ENCODE measurements at places on chromosomes 16 and 17.

- DNase-seq, result no peak
Observed at GRCh38 chr17:61619493-61619892, 28.5 kb upstream of the NACA2 start.

- peak; percentile 61 for DNase-seq
Observed at GRCh38 chr17:38871247-38872015, 1.6 kb downstream of the LASP1 start.

GRCh38 chr17:44190481-44190880, 3.7 kb downstream of the TMUB2 start:
- DNase-seq, result no peak

- no peak for DNase-seq
Observed at GRCh38 chr16:85227084-85227945, 115.0 kb upstream of the CIBAR2 start.

DNA sequence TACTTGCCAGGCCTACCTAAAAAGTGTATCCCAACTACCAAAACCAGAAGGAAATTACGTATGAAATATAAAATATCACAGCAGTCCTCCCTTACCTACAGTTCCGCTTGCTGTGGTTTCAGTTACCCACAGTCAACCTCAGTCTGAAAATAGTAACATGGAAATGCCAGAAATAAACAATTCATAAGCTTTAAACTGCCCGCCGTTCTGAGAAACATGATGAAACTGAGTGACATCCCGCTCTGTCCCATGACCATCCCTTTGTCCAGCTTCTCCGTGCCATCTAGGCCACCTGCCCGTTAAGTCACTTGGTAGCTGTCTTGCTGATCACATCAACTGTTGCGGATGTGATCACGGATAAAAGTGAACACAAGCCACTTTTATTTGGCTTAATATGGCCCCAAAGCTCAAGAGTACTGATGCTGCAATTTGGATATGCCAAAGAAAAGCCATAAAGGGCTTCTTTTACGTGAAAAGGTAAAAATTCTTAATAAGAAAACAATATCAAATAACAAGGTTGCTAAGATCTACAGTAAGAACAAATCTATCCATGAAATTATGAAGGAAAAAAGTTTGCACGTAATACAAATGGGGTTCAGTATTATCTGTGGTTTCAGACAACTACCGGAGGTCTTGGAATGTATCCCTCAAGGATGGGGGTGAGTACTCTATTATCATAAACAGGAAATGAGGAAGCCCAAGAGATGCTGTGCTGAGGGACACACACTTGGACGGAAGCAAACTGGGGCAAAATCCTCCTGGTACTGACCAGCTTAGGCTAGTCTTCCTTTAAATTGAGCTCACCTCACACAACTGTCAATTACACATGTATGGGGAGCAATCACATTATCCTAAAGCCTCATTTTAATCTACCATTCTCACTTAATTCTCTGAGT, 8.2 kb downstream of the USP22 start:
- DNase-seq, result peak; percentile 35

GRCh38 chr16:87132361-87133014, 184.7 kb downstream of the C16orf95 start:
- no peak for DNase-seq

DNA sequence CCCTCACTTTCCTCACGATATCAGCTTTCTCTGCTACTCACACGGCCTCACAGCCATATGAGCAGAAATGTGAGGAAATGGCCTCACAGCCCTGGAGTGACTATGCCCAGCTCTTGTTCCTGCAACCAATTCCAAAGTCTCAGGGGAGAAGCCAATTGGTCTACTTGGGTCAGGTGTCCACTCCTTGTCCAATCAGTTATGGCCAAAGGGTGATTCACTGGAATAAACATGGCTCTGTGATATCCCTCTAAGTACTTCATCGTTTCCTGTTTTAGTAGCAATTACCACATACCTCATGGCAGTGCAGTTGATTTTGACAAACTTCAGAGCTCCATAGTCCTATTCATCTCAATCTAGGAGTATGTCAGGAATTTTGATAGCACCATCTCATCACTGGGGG, 195.4 kb downstream of the KATNIP start:
- no peak for DNase-seq

- DNase-seq, result no peak
Observed at GRCh38 chr17:44424828-44425461, 35.5 kb upstream of the ITGA2B start.

GRCh38 chr16:86634292-86634691, 55.9 kb downstream of the FOXL1 start:
- DNase-seq, result no peak

- DNase-seq, result no peak
Observed at GRCh38 chr17:74345433-74346241, 16.0 kb downstream of the BTBD17 start.

- DNase-seq, result no peak
Observed at GRCh38 chr16:9258423-9259051, 167.1 kb downstream of the HAPSTR1 start.

GRCh38 chr16:69270395-69270794, 40.8 kb upstream of the VPS4A start:
- DNase-seq, result no peak

GRCh38 chr17:42559075-42559474, 2.9 kb upstream of the COASY start:
- DNase-seq, result no peak
